ENCODE measurements at places on chromosomes 5 and 9. TPM values are rescaled to one million over a fixed set of nuclear protein-coding genes. Genes with fewer than 3 reads are reported as not detected.

- peak; percentile 48 for DNase-seq
- H3K4me3 ChIP-seq: peak overlapping the region; percentile 37
- peaks cover 38% of the 10 kb centered on the region for H3K36me3 ChIP-seq
- H3K4me1 ChIP-seq: peaks cover 8% of the 10 kb centered on the region
- peak overlapping the region; percentile 36 for H3K27ac ChIP-seq
- H3K27me3 ChIP-seq: peaks cover 4% of the 10 kb centered on the region
Measured at GRCh38 chr5:142915813-142916424, 145.7 kb downstream of the ARHGAP26 start.

DNA sequence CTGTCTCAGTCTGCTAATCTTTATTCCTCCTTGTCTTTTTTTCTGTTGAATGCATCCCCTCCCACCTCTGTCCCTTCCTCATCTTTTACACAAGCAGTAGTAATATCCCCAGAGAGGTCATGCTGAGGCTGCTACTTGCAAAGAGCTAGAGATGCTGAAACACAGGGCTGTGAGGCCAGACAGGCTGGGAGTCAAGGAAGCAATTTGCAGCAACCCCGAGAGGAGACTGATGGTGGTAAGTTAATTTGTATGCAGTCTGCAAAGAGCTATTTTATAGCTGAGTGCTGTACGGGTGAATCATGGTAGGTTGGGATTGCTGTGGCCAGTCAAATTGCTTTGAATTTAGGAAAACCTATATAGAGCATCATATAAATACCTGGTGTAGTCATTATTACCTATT is 90.2 kb upstream of the SLC24A2 start:
- no peaks in the 10 kb centered on the region for H3K4me1 ChIP-seq
- H3K27ac ChIP-seq: no peak overlapping the region
- no peaks in the 10 kb centered on the region for H3K36me3 ChIP-seq
- H3K27me3 ChIP-seq: no peaks in the 10 kb centered on the region
- no peak overlapping the region for H3K4me3 ChIP-seq
- DNase-seq: no peak

- no peaks in the 10 kb centered on the region for H3K36me3 ChIP-seq
- DNase-seq: no peak
- no peaks in the 10 kb centered on the region for H3K4me1 ChIP-seq
- no peak overlapping the region for H3K4me3 ChIP-seq
Measured at GRCh38 chr5:6142353-6142752, 236.0 kb downstream of the MED10 start.

DNA sequence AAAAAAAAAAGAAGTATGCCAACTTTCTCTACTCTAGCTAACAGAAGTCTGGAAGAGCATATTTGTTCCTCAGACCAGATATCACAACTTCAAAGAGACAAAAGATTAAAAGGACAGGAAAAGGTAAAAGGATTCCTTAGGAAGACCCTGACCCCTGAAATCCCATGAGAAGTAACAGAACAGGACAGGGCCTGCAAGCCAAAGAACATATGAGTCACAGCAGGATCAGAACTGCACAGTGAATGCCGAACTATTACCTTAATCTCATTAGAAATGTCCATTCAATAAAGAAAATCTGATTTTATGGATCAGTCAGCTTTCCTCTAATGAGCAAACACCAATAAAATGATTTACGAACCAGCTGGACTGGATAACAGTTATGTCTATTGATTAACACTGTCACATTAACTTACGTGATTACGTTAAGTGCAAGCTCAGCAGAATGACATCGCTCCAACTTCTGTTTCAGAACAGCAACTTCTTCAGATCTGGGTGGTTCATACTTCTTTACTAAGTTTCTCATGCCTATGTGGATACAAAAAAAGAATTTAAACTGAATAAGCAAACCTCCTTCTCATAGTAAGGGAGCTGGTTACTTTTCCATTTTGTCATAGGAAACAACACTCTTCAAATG is 13.6 kb downstream of the CCNH start:
- H3K36me3 ChIP-seq: peaks cover 26% of the 10 kb centered on the region
- H3K4me1 ChIP-seq: peaks cover 3% of the 10 kb centered on the region
- DNase-seq: no peak
- no peaks in the 10 kb centered on the region for H3K27me3 ChIP-seq

DNA sequence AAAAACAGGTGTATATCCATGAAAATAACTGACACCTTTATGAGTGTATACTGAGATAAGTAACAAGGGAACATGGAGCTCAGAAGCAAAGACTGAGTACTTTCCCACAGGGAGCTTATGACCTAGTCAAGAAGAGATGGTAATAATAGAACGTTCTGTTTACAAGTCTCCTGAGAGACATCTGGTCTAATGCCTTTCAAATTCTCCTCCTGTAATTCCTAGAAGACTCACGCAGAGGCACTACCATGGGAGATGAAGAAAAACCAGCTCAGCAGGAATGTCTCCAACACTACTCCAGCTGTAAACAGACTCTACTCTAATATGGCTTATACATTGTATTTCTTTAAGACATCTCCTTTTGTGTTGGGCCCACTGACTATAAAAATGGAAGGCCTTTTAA is 503.6 kb upstream of the TUSC1 start:
- no peaks in the 10 kb centered on the region for H3K27me3 ChIP-seq
- no peaks in the 10 kb centered on the region for H3K4me1 ChIP-seq
- no peaks in the 10 kb centered on the region for H3K36me3 ChIP-seq
- DNase-seq: no peak
- H3K4me3 ChIP-seq: no peak overlapping the region
- H3K27ac ChIP-seq: no peak overlapping the region

DNA sequence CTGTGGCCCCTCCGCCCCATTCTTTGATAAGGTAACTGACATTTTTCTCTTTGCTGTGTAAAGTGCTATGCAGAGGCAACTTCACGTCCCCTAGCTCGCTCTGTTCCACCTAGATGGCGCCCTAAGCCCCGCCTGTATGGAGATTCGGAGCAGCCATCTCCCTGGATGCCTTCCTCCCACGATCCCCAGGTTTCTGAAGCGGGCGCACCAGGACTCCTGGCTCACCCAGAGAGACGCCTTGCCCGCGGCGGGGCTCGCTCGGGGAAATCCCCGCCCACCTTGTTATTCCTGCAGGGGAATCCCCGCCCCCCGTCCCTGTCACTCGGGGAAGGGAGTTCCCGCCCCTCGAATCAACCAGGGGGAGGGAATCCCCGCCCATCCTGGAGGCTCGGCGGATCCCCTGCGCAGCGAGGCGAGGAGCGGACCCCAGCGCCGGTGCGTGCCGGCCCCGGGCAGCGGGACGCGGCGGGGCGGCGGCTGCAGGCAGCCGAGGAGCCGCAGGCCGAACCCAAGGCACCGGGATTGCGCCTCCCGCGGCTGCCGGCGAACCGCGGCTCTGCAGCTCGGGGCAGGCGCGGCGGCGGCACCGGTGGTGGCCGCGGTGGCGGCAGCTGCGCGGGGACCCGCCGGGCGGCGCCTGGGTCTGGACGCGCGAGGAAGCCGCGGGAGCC is at the start of gene PDZD2:
Gene PDZD2 (plus strand): TSS at position 384 of the 671 bp plus-strand sequence.
- peak; percentile 79 for DNase-seq
- peaks cover 2% of the 10 kb centered on the region for H3K27me3 ChIP-seq
- peak within 1 kb of the TSS; percentile 92 for H3K4me3 ChIP-seq
- peaks cover 20% of the 10 kb centered on the region for H3K4me1 ChIP-seq
- H3K36me3 ChIP-seq: peaks cover 3% of the 10 kb centered on the region

- no peak overlapping the region for H3K4me3 ChIP-seq
- DNase-seq: no peak
- peak overlapping the region; percentile 45 for H3K27ac ChIP-seq
- peaks cover 17% of the 10 kb centered on the region for H3K4me1 ChIP-seq
- H3K36me3 ChIP-seq: no peaks in the 10 kb centered on the region
- no peaks in the 10 kb centered on the region for H3K27me3 ChIP-seq
Measured at GRCh38 chr5:39194466-39195136, 24.8 kb downstream of the FYB1 start.

- no peaks in the 10 kb centered on the region for H3K27me3 ChIP-seq
- no peak for DNase-seq
- no peaks in the 10 kb centered on the region for H3K4me1 ChIP-seq
Measured at GRCh38 chr5:30183795-30184194, 1009.7 kb upstream of the CDH6 start.

- no peaks in the 10 kb centered on the region for H3K4me1 ChIP-seq
- peaks cover 6% of the 10 kb centered on the region for H3K27me3 ChIP-seq
- H3K4me3 ChIP-seq: no peak overlapping the region
Measured at GRCh38 chr9:132114102-132114707, 34.5 kb upstream of the MED27 start.

- DNase-seq: peak; percentile 85
- H3K27me3 ChIP-seq: peaks cover 16% of the 10 kb centered on the region
- H3K4me1 ChIP-seq: peaks cover 9% of the 10 kb centered on the region
- no peaks in the 10 kb centered on the region for H3K36me3 ChIP-seq
- no peak overlapping the region for H3K27ac ChIP-seq
- H3K4me3 ChIP-seq: no peak overlapping the region
Measured at GRCh38 chr9:78369639-78370219, 72.8 kb downstream of the PSAT1 start.

DNA sequence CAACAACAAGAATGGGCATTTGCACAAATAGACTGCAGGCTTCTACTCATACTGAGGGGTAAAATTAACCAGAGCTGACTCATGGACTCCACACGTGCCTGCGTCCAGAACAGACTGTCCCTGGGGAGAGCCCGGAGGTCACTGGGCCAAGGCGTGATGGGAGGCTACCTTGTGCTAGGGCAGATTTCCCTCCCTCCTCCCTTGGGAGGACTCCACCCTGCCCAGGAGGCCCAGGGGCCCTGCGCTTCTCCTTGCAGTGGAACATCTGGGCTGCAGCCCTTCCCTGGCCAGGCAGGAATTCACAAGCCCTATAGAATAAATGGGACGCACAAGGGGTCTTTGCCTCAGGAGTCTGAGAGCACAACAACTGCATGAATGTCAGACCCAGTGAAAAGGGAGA is 35.6 kb downstream of the IRX2 start:
- H3K36me3 ChIP-seq: peaks cover 3% of the 10 kb centered on the region
- no peak for DNase-seq
- H3K4me3 ChIP-seq: no peak overlapping the region

DNA sequence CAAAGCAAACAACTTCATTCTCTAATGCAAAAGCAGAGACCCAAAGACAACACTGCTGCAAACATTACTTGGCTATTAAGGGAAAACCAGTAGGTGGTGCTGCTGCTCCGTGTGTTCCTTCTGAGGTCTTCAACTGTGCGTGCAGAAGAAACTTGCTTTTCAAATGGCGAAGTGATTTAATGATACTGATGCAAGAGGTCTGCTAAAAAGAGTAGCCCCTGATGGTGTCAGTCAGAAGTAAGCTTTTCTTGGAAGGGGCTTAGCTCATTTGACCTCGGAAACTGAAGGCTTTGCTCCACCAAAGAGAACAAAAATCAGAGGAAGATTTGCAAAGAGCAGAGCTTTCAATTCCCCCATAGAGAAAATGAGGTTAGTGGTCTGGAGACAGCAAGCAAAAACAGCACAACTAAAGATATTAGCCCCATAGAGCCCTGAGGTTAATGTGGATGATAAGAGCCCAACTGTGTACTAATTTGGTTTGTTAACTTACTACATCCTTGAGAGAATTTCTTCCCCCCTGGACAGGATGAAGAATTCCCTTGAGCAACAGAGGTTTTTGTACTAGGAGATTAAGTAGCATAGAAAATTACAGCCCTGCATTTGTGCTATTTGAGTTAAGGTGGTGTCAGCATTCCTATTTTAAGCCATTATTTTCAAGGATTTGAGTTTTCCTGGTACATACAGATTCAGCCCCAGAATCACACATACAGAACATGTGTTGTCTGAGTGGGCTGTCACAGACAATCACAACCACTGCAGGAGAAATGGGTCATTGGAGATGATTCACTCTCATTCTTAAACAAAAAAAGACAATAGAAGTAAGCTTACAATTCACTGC is 153.2 kb upstream of the C9orf72 start:
- H3K27ac ChIP-seq: no peak overlapping the region
- no peaks in the 10 kb centered on the region for H3K36me3 ChIP-seq
- no peak overlapping the region for H3K4me3 ChIP-seq
- DNase-seq: peak; percentile 74

DNA sequence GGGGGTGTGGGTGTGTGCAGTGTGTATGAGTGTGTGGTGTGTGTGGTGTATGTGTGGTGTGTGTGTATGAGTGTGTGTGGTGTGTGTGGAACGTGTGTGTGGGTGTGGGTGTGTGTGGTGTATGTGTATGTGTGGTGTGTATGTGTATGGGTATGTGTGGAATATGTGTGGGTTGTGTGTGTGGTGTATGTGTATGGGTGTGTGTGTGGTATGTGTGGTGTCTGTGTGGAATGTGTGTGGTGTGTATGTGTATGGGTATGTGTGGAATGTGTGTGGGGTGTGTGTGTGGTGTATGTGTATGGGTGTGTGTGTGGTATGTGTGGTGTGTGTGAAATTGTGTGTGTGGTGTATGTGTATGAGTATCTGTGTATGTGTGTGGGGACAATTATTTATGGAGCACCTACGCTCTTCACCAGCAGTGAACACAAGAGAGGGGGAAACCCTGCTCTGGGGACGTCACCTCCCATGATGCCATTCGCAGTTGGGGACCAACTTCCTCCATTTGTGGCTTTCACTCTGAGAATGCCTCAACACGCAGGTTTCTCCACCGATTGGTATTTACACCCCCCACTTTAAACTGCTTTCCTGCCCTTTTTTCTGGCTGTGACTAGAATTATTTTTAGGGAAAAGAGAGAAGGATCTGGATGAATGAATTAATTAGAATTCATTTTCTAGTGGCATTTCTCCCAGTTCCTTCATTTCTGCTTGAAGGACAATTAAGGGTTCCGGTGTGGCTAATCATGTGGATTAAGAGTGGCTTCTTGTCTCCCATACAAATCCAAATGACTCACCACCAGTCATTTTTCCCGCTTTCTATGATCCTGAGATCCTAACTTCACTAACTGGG is 238.1 kb downstream of the ROR2 start:
- no peak for DNase-seq
- H3K36me3 ChIP-seq: no peaks in the 10 kb centered on the region
- no peak overlapping the region for H3K27ac ChIP-seq
- H3K4me1 ChIP-seq: no peaks in the 10 kb centered on the region
- H3K4me3 ChIP-seq: no peak overlapping the region

DNA sequence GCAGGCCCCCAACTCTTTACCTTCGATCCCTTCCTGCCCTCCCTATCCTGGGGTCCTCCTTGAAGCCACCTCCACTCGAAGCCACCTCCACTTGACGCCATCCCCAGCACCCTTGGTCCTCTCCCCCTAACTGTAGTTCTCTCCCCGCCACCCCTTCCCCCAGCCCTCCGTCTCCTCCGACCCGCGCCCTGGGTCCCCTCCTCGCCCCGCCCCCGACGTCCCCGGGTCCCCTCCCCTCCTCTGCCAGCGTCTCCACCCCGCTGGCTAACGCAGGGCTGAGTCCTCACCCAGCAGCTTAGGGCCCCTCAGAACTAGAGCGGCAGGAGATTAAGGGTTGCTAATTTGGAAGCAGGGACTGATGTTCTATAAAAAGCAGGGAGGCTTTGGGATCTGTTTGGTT is 30.6 kb upstream of the ANKRD33B start:
- H3K4me1 ChIP-seq: peaks cover 2% of the 10 kb centered on the region
- H3K27ac ChIP-seq: no peak overlapping the region
- no peak overlapping the region for H3K4me3 ChIP-seq
- H3K27me3 ChIP-seq: peaks cover 10% of the 10 kb centered on the region

GRCh38 chr9:89319015-89319905 is 960 bp downstream of the SECISBP2 start:
- no peak for DNase-seq
- peak overlapping the region; percentile 93 for H3K27ac ChIP-seq
- peaks cover 14% of the 10 kb centered on the region for H3K36me3 ChIP-seq
- peaks cover 4% of the 10 kb centered on the region for H3K27me3 ChIP-seq

Gene MARCHF3
- 47.9 TPM for total RNA-seq

Gene CBY3
- not detected for total RNA-seq

Gene EPB41L4B
- 0.41 TPM for total RNA-seq

Gene FAT2
- total RNA-seq: 0.13 TPM

Gene HDHD3
- 8.4 TPM for total RNA-seq

Gene PSD2
- total RNA-seq: 0.15 TPM

Gene SLC46A2
- not detected for total RNA-seq

Gene WWC1
- 1.1 TPM for total RNA-seq
